ENCODE measurements at places on chromosomes 3 and 15.

GRCh38 chr3:4726549-4726948 lies 233.4 kb downstream of the ITPR1 start:
- DNase-seq = no peak

GRCh38 chr3:48598323-48599076 lies 3.4 kb upstream of the COL7A1 start:
- DNase-seq = no peak

DNA sequence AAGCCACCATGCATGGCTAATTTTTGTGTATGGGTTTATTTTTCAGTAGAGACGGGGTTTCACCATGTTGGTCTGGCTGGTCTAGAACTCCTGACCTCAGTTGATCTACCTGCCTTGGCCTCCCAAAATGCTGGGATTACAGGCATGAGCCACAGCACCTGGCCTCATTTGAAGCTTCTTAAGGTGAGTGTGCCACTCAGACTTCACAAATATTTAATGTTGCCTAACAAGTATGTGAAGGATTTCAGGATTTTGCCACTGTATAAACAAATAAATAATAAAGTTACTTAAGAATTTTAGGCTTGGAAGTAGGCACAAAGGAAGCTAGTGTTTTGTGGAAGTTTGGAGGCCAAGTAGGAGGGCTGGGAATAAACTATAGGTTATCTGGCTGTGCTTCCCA lies 73.5 kb downstream of the FGF12 start:
- DNase-seq = no peak

GRCh38 chr15:100918034-100918689 lies 995 bp upstream of the LRRK1 start:
- peak; percentile 81 for DNase-seq

- no peak for DNase-seq
Measured at GRCh38 chr3:180319461-180319860, 282.5 kb upstream of the TTC14 start.

Measured in inflammatory macrophage treated with lipopolysaccharide for 4 hours (primary cell).